ENCODE measurements at places on chromosomes 2 and 18. TPM values are rescaled to one million over a fixed set of nuclear protein-coding genes. Genes with fewer than 3 reads are reported as not detected.

- DNase-seq, result no peak
Measured at GRCh38 chr2:221397187-221397586, 174.9 kb downstream of the EPHA4 start.

DNA sequence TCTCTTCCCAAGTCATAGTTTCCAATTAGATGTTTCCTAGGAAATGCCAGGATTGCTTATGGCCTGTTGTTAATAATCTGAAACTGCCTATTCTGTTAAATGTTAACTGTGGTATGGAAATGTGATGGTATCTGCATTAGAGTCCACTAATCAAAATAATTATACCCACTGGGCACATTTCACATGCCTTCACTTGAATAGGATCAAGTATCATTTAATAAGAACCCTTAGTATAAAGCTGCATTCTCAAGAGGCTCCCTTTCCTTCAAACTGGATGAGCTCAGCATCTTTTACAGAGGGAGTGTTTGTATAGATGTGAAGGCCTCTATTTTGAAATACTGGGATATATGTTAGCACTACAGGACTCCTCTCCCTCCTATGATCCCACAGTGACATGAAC, 477.2 kb upstream of the VRK2 start:
- no peak for DNase-seq

- DNase-seq, result no peak
Measured at GRCh38 chr2:32925976-32926707, 20.6 kb upstream of the LTBP1 start.

- no peak for DNase-seq
Measured at GRCh38 chr2:10322973-10323372, 20.3 kb downstream of the HPCAL1 start.

DNA sequence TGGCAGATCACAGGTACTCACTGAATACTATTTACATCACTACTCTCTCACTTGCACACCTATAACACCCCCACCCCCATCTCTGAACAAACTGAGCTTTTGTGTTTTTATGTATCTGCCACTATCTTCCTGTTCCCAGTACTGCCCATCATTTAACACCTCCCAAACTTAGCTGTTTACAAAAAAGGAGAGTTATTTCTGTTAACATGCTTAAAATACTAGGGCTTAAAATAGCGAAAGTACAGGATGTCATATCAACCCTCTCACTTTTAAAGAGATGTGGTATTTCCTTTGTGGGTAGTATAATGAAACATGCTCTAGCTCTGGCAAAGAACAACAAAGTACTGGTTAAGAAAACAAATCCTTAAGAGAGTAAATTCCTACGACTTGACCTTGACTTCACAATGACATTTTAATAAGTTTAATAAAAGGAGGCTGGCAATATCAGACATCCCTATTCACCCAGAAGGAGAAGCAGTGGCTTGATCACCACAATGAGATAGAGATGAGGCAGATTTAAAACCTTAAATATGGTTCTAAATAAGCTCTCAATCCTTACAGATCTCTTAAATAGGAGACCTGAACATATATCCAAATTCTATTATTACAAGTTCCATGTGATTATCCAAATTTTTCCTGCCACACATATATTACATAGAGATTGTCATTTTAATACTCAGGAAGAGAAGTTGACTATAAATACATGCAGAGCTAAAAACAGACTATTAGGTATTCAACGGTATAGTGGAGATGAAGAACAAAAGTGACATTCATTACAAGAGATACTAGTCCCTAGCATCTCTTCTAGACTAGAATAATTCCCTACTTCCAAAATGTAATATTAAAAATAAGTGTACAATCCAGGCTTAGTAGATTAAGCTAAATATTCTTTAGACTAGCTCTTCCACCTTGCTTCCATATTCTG, 36.9 kb downstream of the TRAK2 start:
- no peak for DNase-seq

DNA sequence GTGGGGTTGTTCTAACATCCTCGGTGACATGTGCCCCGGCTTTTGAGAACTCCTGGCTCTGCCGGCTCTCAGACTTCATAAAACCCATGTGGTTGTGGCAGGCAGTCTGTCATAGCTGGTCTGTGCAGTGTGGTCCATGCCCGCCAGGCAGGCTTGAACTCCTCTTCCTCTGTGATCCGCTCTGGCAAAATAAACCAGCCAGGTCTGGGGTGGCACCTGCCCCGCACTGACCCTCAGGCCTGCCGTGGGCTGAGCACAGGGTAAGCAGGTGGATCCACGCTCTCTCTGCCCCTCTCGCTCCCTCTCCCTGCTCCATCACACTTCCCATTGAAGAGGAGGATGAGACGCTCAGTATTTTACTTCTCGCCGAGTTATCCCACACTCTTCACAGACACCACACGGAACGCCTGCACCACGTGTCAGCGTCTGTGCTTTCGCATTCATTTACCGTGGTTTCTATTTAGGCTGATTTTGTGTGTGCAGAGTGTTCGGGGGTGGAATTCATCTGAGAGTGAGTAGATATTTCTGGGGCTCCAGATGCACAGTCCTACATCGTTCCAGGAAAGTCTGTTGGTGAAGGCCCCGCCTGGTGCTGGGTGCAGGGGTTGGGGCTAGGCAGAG, 56.4 kb downstream of the RTP5 start:
- DNase-seq, result no peak

DNA sequence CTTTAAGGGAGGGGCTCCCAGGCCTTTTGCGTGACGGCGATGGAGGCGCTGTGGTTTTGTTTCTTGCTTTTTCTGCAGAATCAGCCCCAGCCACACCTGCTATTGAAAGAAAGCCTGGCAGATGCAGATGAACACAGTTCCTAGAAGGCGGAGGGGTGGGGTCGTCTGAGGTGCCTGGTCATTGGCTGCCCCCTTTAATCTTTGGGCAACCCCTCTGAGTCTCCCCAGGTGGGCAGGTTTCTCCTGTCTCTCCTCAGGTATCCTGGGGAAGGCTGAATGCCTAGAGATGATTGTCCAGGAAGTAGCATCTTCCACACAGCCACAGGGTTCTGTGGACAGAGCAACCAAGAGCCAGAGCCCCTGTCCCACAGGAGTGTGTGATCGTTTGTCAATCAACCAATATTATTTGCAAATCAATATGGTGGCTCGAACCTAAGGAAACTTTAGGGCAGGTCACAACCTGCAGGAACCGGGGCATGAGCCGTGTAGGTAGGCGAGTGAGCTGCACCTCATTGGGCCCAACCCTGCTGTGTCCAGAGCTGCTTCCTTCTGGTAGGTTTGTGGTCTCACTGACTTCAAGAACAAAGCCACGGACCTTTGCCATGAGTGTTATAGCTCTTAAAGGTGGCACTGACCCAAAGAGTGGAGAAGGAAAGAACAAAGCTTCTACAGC, 104.3 kb downstream of the NDUFA10 start:
- no peak for DNase-seq

GRCh38 chr2:230203110-230203676, 16.6 kb downstream of the SP110 start:
- DNase-seq, result no peak

DNA sequence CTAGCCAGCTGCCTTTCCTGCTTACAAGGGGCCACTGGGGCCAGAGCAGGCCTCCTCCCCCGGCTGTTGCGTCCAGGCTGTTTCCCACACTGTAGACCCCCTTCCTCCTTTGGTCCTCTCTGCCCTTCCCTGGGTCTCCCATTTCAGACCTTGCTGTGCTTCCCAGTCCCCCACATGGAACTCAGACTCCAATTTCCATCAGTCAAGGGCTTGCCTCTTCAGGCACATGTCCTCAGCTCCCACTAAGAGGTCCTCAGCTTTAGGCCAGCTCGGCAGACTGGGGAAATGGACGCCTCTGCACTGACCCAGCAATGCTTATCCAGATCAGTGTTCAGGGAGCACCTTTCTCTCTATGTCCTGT, 98.0 kb upstream of the BZW1 start:
- no peak for DNase-seq

CREG2 gene
- total RNA-seq, result 1.3 TPM

PTH2R gene
- total RNA-seq, result 0.71 TPM
